Nephron progenitor cell (in vitro differentiated cells): ENCODE measurements at places on chromosomes 13 and 19.

DNA sequence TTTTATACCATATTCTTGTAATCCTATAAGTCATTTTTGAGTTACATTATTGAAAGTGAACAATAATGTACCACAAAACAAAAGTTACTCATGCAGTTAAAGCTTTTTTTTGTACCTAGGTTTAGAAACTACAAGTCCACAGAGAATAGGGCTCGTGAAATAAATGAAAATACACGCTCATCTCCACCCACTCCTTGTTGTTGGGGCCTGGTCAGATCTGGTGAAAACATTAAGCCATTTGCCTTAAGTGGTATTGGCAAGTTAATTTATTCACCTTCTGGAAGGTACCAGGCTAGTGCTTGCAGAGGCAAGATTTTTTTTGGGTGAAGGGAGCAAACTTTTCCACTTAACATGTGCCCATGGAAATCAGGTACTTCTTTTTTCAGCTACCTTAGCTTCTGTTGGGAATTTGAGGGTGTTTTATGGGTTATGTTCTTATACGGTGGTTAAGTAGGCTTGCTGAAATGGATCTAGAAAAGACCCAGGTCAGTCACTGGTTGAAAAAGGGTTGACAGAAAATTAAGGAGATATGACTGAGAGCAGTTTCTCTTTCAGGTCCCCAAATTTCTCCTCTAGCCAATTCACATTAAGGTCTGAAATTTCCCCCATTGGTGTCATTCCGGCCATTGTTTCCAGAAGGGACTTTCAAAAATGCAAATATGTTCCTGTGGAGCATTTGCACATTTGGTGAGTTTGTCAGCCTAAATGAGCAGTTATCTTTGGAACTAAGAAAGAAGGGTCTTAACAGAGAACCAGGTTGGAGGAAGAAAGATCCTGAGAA, 143.3 kb downstream of the KCNRG start:
- H3K4me3 ChIP-seq: no peak overlapping the region
- no peaks in the 10 kb centered on the region for H3K36me3 ChIP-seq
- H3K27ac ChIP-seq: no peak overlapping the region
- peaks cover 3% of the 10 kb centered on the region for H3K27me3 ChIP-seq
- H3K4me1 ChIP-seq: peaks cover 35% of the 10 kb centered on the region
- DNase-seq: no peak

- H3K27ac ChIP-seq: no peak overlapping the region
- H3K36me3 ChIP-seq: no peaks in the 10 kb centered on the region
- no peak overlapping the region for H3K4me3 ChIP-seq
- no peak for DNase-seq
These were observed 1.0 kb downstream of the FSTL3 start for GRCh38 chr19:677201-677600.

DNA sequence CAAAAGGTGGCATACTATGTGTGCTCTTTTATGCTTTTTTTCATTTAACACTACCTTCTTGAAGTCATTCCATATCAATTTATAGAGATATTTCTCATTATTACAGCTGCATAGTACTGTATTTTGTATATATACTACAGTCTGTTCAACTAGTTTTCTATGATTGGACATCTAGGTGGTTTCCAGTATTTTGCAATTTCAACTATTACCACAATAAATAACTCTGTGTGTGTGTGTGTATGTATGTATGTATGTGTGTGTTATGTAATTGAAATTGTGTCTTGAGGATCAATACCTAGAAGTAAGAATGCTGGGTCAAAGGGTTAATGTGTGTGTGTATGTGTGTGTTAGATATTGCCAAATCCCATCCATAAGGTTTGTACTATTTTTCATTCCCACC, 7.0 kb downstream of the LPAR6 start:
- H3K4me3 ChIP-seq: no peak overlapping the region
- peaks cover 35% of the 10 kb centered on the region for H3K4me1 ChIP-seq
- H3K27ac ChIP-seq: no peak overlapping the region
- no peaks in the 10 kb centered on the region for H3K27me3 ChIP-seq
- H3K36me3 ChIP-seq: peaks cover 13% of the 10 kb centered on the region

GRCh38 chr13:113020323-113021080, 51.5 kb downstream of the MCF2L start:
- peaks cover 40% of the 10 kb centered on the region for H3K4me1 ChIP-seq
- no peak for DNase-seq
- peak overlapping the region; percentile 74 for H3K27ac ChIP-seq
- H3K27me3 ChIP-seq: peaks cover 11% of the 10 kb centered on the region

GRCh38 chr13:76825430-76825829, 60.8 kb downstream of the KCTD12 start:
- no peaks in the 10 kb centered on the region for H3K36me3 ChIP-seq
- no peaks in the 10 kb centered on the region for H3K27me3 ChIP-seq
- DNase-seq: no peak
- peaks cover 21% of the 10 kb centered on the region for H3K4me1 ChIP-seq
- no peak overlapping the region for H3K27ac ChIP-seq

- H3K27ac ChIP-seq: no peak overlapping the region
- H3K4me3 ChIP-seq: no peak overlapping the region
- no peaks in the 10 kb centered on the region for H3K36me3 ChIP-seq
These were observed 7.8 kb downstream of the MAG start for GRCh38 chr19:35299523-35300338.

DNA sequence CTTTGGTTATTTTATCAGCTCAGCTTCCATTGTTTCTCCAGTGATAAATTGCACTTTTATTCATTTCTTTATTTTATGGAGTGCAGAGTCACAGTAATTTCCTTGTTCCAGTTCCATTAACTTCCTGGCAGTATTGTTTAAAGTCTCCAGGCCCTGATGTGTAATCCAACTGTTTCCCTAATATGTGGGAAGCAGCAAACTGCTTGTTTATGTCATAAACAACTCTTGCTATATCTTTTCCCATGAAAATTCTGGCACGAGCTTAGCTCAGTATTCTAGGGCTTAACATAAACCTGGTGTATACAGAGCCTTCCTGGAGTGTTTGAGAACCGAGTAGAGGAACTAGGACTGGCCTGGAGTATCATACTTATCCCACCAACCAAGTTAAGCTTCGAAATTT, 83.5 kb upstream of the ARGLU1 start:
- peaks cover 8% of the 10 kb centered on the region for H3K4me1 ChIP-seq
- no peak overlapping the region for H3K27ac ChIP-seq
- no peaks in the 10 kb centered on the region for H3K27me3 ChIP-seq
- no peak for DNase-seq

DNA sequence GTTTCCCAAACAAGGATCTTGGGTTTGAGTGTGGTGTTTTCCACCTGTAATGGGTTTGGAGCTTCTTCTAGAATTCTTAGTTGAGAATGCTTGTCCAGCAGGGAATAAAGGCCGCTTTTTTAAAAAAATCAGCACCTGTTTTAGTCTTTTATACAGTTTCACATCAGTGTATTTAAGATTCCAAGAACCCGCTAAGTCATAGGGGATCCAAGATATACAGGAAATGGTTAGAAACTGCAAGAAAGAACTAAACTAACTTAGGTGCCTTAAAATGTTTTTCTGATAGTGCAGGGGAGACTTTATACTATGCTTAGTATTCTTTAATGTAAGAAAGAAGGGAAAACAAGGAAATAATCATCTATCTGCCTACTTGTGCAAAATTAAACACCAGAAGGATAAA, 74.7 kb downstream of the C13orf42 start:
- peaks cover 3% of the 10 kb centered on the region for H3K27me3 ChIP-seq
- H3K4me1 ChIP-seq: no peaks in the 10 kb centered on the region
- DNase-seq: no peak
- no peak overlapping the region for H3K27ac ChIP-seq
- no peak overlapping the region for H3K4me3 ChIP-seq

DNA sequence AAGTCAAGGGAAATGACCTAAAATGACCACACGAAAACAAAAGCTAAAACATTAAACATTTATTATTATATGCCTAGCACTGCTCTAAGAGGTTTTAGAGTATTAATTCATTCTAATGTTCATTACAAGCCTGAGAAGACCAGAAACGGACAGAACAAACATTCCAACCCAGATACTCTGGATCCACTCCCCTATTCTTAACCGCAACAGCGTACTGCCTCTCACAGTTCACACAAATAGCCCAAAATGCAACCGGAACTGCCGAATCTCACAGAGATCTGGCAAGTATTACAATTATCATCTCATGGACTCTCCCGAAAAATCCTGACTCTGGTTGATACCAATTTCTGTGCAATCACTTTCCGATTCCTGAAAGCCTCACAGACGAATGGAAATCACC, 1.4 kb downstream of the ZNF780B start:
- H3K27me3 ChIP-seq: peaks cover 4% of the 10 kb centered on the region
- H3K4me1 ChIP-seq: peaks cover 21% of the 10 kb centered on the region
- H3K36me3 ChIP-seq: peaks cover 81% of the 10 kb centered on the region
- H3K27ac ChIP-seq: no peak overlapping the region
- DNase-seq: no peak
- H3K4me3 ChIP-seq: peak overlapping the region; percentile 99

- H3K4me1 ChIP-seq: peaks cover 24% of the 10 kb centered on the region
- no peak for DNase-seq
- peaks cover 29% of the 10 kb centered on the region for H3K36me3 ChIP-seq
- peaks cover 5% of the 10 kb centered on the region for H3K27me3 ChIP-seq
These were observed 2.4 kb downstream of the MBOAT7 start for GRCh38 chr19:54186934-54187381.

DNA sequence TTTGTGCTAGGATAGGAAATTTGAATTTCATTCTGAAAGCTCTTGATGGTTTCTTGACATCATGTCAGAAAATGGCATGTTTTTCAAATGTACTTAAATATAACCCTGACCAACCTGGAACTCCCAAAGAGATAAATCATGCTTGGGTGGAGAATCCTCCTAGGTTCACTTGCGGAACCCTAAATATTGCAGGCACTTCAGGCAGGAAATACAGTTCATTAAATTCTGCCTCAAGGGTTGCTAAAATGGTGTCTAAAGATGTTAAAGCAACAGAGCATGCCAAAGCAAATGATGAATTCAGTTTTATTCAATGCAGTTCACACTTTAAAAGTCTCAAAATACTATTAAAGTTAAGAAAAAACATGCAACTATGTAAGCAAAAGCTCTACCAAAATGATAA, 415.9 kb downstream of the SLITRK6 start:
- no peak overlapping the region for H3K4me3 ChIP-seq
- H3K27ac ChIP-seq: no peak overlapping the region
- H3K36me3 ChIP-seq: no peaks in the 10 kb centered on the region
- no peak for DNase-seq
- no peaks in the 10 kb centered on the region for H3K27me3 ChIP-seq

DNA sequence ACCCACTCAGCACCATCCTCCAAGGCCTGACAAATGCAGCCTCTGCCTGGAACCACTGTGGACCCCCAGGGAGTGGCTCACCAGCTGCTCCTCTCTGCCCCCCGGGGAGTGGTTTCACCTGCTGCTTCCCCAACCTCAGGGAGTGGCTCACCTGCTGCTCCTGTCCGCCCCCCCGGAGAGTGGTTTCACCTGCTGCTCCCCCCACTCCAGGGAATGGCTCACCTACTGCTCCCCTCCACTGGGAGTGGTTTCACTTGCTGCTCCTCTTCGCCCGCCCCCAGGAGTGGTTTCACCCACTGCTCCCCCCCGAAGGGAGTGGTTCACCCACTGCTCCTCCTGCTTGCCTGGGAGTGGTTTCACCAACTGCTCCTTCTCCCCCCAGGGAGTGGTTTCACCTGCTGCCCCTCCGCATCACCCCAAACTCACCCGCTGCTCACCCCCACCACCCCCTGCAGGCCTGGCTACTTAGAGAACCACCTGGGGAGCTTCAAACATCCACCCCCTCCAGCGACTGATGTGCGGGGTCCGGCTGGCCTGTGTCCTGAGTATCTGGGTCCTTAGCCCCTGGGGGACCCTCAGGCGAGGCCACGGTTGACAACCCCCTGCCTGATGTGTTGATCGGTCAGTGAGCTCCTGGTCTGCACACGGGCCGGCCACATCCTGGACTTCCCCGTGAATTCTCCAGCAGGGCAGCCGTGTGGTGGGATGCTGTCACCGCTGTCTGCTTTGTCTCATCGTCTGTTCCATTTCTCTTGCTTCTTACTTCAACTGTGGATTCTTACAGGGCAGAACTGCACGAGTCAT, 14.6 kb upstream of the TMEM255B start:
- no peak overlapping the region for H3K4me3 ChIP-seq
- DNase-seq: no peak
- H3K27me3 ChIP-seq: peaks cover 25% of the 10 kb centered on the region
- no peaks in the 10 kb centered on the region for H3K36me3 ChIP-seq
- H3K27ac ChIP-seq: no peak overlapping the region
- peaks cover 35% of the 10 kb centered on the region for H3K4me1 ChIP-seq

GRCh38 chr13:77313923-77314322, 13.0 kb downstream of the MYCBP2 start:
- no peaks in the 10 kb centered on the region for H3K36me3 ChIP-seq
- H3K4me3 ChIP-seq: no peak overlapping the region
- H3K4me1 ChIP-seq: peaks cover 20% of the 10 kb centered on the region
- DNase-seq: no peak
- H3K27ac ChIP-seq: no peak overlapping the region

- H3K4me1 ChIP-seq: peaks cover 2% of the 10 kb centered on the region
- H3K27ac ChIP-seq: no peak overlapping the region
- H3K4me3 ChIP-seq: no peak overlapping the region
- DNase-seq: no peak
- peaks cover 93% of the 10 kb centered on the region for H3K27me3 ChIP-seq
These were observed 36.4 kb downstream of the LYL1 start for GRCh38 chr19:13066226-13066625.

- peaks cover 6% of the 10 kb centered on the region for H3K4me1 ChIP-seq
- no peaks in the 10 kb centered on the region for H3K27me3 ChIP-seq
- no peak for DNase-seq
These were observed 485.5 kb downstream of the DIAPH3 start for GRCh38 chr13:59677966-59678814.

- H3K27me3 ChIP-seq: peaks cover 14% of the 10 kb centered on the region
- no peak overlapping the region for H3K4me3 ChIP-seq
- no peaks in the 10 kb centered on the region for H3K36me3 ChIP-seq
These were observed 67.2 kb downstream of the UQCRFS1 start for GRCh38 chr19:29145756-29146155.

- H3K36me3 ChIP-seq: peaks cover 22% of the 10 kb centered on the region
- H3K27me3 ChIP-seq: peaks cover 3% of the 10 kb centered on the region
- H3K4me3 ChIP-seq: peak overlapping the region; percentile 85
These were observed 1.4 kb downstream of the ABCA7 start for GRCh38 chr19:1041272-1041834.

DNA sequence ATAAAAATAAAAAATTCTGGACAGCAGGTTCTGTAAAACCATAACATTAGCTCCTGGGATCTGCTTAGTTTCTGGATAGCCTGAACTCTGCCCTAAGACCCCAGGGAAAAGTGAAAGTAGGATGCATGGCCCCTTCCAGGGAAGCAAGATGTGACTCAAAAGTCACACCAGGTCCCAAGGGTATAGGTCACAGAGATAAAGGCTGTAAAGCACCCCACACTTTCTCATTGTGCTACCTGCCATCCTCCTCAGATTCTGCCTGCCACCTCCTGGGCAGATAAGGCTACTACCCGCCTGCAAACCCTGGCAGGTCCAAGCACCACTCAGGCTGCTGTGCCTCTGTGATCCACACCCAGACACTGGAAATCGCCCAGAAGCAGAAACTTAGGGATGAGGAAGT, 20.6 kb downstream of the FFAR2 start:
- H3K27me3 ChIP-seq: peaks cover 4% of the 10 kb centered on the region
- no peak overlapping the region for H3K27ac ChIP-seq
- peaks cover 4% of the 10 kb centered on the region for H3K4me1 ChIP-seq
- DNase-seq: peak; percentile 28
- H3K4me3 ChIP-seq: no peak overlapping the region
